ENCODE measurements at places on chromosomes 6 and 20.

DNA sequence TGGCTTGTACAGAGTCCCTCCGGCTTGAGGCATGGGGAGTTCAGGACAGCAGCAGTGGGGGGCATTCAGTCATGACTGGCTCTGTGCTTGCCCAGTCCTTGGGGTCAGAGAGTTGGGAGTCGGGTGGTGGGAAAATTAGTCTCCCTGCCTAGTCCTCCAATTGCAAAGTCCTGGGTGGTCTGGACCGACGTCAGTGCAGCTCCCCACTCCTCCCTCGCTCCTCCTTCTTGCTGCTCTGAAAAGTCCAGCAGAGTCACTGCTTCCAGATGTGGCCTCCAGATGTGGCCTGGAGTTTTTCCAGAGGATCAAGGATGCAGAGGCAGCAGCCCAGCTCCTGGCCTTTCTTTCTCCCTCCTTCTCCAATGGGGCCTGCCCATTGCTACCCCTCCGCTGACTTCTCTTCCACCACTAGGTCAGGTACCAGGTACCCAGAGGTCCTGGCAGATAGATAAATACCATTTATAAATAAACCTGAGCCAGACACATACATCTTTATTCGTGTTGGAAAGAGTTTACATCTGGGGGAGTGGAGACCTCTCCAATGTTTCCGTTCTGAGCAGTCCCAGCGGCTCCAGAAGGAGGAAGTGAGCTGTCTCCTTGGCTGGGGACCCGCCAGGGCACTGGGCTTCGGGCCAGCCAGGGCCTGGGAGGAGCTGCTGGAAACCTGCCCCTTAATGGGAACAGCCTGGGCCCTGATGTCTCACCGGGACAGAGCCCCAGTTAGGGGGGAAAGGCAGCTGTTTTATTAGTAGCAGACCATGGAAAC is 49.0 kb upstream of the RNF24 start:
- DNase-seq = no peak

DNA sequence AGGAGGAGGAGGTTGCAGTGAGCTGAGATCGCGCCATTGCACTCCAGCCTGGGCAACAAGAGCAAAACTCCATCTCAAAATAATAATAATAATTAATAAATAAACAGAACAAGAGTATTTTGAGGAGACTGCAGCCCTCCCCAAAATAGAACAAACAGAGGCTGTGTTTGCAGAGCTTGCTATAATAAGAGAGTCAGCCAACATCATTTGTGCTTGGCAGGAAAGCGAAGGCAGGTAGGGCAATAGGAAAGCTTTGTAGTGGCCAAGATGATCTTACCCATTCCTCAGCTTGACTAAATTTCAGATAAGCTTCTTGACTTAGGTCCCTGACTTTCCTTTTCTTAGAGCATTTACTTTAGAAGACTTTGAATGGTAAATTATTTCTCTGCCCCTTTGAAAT is 6.7 kb downstream of the C6orf141 start:
- no peak for DNase-seq

DNA sequence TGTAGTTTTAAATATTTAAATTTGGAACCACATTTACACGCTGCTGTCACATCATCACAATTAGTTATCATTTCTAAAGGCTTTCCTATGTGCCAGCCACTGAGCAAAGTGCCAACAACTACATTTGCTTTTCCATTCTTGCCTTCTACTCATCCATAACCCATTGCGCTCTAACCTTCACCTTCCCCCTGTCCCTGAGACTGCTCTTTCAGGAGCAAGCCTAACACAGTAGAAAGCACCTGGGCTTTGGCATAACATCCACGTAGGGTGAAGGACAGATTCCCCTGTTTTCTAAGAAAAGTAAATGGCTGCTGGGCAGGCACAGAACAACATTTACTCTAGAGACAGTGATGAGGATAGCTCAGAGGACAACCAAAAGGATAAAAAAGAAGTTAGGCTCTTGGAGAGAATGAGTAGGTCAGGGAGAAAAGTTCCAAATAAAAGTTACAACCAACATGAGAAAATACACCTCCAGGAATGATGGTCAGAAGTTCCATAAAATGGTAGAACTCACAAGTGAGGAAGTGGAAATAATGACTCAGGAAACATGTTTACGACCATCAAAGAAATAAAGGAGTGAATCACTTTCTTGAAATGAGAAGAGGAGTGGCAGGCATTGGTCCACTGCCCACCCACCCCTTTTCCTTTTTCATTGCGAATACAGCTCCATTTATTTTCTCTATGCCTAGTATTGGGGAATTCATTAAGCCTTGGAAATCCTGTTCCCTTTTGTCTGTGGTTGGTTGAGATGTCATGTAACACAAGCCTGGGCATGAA is 77.2 kb downstream of the PFDN4 start:
- no peak for DNase-seq

DNA sequence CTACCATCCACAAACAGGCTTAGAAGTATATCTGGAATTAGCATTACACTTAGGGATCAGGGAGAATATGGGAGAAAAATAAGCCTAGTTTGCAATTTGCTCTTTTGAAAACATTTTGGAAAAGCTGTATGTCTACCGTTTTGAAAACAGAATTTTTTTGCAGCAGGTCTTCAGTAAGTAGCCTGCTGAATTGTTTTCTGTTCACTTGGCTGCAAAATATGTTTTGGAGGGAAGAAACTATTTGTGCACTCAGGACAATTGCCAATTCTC is 39.6 kb downstream of the ILRUN start:
- DNase-seq = no peak

- DNase-seq = no peak
Measured at GRCh38 chr6:65416621-65417020, 290.4 kb downstream of the EYS start.

- DNase-seq = no peak
Measured at GRCh38 chr6:56314683-56315523, 67.5 kb upstream of the COL21A1 start.

GRCh38 chr6:155121699-155122098 is 126.6 kb downstream of the TIAM2 start:
- no peak for DNase-seq

DNA sequence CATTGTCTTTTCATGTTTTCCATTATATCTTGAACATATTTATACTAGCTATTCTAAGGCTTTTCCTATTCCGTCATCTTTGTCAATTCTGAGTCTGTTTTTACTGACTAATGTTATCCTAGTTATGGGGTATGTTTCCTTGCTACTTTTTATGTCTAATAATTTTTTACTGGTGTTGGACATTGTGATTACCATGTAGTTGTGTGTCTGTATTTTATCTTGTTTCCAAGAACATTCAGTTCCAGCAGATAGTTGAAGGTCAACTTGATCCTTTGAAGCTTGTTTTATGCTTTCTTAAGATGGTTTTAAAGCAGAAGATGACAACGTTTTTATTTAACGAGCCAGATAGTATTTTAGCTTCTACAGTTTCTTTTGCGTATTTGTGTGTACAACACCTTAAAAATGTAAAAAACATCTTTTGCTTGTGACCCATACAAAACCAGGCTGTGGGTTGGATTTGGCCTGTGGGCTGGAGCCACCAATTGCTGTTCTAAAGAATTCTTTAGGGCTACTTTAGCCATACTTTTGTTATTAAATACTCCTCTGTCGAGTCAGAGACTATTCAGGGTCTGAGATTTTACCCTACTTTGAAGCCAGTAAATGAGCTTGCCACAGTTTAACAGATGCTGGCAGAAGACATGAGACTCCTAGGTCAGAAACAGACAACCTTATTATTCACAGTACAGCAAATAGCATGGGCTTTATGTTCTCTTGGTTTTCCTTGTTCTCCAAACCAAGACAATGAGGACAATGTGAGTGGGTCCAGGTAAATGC is 38.7 kb upstream of the REV3L start:
- no peak for DNase-seq

GRCh38 chr6:111353912-111354462 is 129.0 kb downstream of the REV3L start:
- DNase-seq = no peak
